ENCODE measurements at places on chromosomes 7 and 10.

- DNase-seq, result no peak
These were observed 62.2 kb downstream of the CNOT4 start for GRCh38 chr7:135447748-135448147.

GRCh38 chr7:5432691-5433090 lies 9.1 kb upstream of the TNRC18 start:
- DNase-seq, result no peak

DNA sequence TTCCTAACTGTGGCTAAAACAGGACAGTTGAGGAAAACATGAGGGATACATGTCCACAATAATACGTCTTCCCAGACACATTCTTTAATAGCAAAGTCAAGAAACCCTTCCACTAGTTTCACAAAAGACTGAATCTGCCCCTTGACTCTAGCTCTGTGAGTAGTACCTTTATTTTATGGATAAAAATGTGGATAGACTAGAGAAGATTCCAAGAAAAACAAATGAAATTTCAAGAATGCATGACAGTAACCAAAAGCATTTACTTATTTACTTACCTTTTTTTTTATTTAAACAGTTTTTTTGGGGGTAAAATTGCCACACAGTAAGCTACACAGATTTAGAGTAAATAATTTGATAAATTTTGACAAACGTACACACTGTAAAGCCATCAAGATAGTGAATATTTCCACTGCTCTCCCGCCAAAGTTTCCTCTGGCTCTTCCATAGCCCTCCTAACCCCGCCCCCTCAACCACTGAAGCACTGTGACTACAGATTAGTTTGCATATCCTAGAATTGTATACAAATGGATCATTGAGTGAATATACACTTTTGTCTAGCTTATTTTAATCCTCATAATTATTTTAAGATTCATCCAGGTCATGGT lies 420.4 kb upstream of the ZMIZ1 start:
- no peak for DNase-seq

DNA sequence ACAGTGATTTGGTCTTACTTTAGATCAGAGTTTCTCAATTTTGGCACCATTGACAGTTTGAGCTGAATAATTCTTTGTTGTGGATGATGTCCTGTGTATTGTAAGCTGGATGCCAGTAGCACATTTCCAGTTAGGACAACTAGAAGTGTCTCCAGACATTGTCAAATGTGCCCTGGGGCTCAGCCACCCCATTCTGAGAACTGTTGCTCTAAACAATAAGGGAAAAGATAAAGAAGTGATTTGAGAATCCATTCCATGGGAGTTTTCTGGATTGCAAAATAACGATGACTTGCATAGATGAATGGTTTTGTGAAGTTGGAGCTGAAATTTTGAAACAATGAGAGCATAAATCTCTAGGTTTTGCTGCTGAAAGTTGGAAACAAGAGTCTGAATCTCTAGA lies 44.6 kb downstream of the NUP205 start:
- DNase-seq, result no peak

DNA sequence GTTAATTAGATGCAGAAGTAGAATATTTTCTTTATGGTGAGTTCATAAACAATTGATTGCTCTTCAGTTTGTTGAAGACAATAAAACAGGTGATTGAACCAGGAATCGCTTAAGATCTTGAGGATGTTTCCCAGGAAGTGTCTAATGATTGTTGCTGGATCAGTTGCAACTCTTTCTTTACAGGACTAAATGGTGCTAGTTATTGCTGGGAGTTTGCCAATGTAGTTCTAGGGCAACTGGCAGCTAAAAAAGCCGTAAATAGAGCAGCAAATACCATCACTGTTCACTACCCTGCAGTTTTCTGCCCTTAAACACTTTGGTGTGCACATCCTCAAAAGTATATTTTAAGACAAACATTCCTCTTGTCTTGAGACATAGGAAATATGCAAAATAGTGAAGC lies 119.2 kb upstream of the ANK3 start:
- no peak for DNase-seq

GRCh38 chr7:139389774-139390173 lies 30.1 kb downstream of the LUC7L2 start:
- no peak for DNase-seq

DNA sequence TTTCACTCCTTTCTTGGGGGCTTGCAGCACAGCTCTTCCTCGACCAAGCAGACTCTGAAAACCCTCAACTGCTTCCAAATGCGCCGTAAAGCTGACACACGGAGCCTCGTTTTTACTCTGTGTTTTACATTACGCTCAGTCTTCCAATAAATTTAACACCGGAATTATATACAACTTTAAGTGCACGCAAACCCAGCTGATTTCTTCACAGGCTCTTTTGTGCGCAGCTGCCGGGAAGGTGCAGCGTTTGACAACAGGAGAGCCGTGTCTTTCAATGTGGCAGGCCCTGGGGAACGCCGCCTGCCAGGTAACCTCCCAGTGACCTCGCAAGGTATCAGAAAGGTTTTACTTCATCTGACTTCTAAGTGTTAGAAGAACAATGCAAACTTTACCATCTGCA lies 35.0 kb downstream of the GFRA1 start:
- DNase-seq, result no peak

GRCh38 chr7:22565315-22565811 lies 65.4 kb upstream of the STEAP1B start:
- no peak for DNase-seq

DNA sequence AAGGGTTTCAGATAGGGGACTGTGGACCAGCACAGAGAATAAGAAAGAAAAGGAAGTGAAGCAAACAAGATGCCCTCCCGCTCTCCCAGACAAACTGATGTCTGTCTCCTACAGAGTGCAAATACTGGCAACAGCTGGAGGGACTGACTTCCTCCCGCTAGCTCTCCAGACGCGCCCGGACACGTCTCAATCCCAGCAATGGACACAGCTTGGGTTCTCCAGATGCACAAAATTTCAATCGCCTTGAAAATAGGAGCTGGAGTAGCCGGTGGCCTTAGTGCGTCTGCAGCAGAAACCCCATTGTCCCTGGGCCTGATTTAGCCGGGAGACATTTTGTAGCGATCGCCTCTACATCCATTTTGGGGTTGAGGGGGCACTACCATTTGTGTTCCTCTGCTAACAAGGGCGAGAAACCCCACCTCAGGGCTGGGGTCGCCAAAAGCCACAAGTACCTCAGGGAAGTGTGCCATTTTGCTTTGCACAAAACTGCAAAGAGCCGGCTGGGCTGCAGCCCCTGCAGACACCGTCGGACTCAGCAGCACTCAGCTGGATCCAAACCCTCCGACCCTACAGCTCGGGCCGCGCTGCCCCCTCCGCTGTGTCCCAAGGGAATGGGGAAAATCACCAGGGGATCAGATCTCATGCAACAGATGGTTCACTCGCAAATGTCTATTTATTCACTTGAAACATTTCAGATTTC lies 5.9 kb downstream of the CPA2 start:
- no peak for DNase-seq

DNA sequence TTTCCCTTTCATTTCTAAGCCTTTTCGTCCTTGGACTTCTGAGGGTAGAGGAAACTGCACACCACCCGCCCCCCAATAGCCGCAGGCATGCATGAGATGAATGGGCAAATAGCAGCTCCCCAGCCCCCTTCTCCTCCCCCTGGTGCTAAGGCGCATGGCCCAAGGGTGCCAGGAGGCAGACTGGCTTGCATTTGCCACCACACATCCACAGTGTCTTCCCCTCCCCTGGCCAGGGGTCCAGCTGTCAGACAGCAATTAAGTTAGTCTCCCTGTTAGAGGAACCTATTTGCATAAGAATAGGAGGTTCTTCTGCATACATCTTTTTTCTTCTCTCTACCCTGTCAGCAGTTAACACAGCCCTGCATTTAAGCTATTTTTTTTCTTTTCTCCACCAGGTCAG lies 20.2 kb downstream of the TOMM7 start:
- no peak for DNase-seq

GRCh38 chr10:7984896-7985295 lies 69.6 kb upstream of the GATA3 start:
- DNase-seq, result no peak

DNA sequence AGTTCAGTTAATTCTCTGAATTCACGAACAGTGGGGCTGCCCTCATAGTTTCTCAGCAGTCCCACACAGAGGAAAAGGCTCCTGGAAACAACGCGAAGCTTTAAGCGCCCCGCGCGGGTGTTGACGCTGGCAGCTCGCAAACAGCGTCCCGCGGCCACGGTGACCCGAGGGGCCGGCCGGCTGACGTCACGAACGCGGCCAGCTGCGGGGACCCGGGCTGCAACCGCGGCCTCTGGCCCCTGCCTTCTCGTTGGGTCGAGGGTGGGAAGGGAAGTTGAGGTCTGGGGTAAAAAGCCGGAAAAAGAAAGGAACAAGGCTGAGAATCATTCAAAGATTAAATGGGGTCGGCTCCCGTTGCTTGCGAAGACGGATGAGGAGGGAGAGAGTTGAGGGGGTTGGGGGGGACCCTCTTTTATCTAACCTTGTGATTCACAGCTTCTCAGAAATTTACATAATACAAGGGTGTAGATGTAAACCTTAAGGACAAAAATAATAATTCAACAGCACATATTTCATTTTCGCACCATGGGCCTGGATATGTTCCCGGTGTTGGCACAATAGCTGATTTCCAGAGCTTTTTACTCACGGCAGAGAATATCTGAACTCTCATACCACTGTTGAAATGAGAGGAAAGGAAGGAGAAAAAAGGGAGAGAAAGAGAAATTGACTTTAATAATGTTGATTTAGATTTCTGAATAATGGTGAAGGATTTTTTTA lies 7.3 kb upstream of the FEZF1 start:
- DNase-seq, result no peak

- no peak for DNase-seq
These were observed 8.5 kb upstream of the HABP2 start for GRCh38 chr10:113544392-113544791.

DNA sequence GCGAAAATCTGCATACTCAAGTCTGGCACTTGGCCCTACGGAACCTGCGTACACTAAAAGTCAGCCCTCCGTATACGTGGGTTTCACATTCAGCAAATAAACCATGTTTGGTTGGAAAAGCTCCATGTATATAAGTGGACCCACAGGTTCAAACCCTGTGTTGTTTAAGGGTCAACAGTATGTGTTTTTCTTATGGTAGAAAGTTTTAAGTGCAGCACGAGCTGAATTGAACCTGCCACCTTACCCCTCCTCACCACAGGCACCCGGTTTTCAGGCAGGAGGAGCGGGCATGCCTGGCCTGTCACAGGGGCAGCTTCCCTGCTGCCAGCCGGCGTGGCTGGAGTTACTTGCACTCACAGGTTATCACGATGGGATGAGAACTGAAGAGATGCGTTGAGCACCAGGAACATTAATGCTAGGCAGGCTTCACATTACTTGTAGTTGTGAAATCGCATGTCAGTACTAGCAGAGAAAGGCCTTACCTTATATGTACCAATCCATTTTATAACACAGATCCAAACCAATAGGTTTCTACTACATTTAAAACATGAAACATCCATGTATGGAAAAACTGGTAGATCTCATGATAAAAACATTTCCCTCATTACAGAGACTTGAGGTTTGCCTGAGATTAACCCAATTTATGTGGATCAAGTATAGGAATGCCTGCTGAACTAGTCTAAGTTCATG lies 12.9 kb downstream of the INSIG1 start:
- no peak for DNase-seq

DNA sequence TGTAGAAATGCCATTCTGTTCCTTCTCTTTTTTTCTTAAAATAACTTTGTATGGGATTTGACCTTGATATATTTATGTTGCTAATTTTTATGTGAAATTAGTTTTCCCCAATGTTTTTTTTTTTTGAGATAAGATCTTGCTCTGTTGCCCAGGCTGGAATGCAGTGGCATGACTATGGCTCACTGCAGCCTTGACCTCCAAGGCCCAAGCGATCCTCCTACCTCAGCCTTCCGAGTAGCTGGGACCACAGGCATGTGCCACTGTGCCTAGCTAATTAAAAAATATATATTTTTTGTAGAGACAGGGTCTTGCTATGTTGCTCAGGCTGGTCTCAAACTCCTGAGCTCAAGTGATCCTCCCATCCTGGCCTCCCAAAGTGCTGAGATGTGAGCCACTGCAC lies 16.0 kb downstream of the VPS26A start:
- DNase-seq, result no peak

DNA sequence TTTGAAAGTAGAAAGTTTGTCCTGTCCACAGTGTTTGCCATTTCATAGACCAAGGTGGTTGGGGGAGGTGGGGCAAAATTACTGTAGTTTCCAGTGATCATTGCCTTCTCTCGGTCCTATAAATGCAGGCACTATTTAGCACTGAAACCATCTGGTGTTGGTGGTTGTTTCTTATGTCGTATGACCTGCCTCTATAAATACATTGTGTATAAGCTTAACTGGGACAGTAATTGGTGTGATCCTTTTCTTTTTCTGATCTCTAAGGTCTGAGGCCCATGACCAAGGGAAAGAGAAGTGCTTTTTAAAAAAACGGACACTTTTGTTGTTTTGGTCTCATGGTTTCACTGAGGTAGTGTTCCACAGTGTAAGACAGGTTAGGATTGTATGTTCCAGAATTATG lies 63.1 kb downstream of the AUTS2 start:
- DNase-seq, result no peak

- no peak for DNase-seq
These were observed 84.3 kb upstream of the SKAP2 start for GRCh38 chr7:26948617-26949118.

GRCh38 chr7:120588416-120588815 lies 269.5 kb downstream of the TSPAN12 start:
- no peak for DNase-seq

DNA sequence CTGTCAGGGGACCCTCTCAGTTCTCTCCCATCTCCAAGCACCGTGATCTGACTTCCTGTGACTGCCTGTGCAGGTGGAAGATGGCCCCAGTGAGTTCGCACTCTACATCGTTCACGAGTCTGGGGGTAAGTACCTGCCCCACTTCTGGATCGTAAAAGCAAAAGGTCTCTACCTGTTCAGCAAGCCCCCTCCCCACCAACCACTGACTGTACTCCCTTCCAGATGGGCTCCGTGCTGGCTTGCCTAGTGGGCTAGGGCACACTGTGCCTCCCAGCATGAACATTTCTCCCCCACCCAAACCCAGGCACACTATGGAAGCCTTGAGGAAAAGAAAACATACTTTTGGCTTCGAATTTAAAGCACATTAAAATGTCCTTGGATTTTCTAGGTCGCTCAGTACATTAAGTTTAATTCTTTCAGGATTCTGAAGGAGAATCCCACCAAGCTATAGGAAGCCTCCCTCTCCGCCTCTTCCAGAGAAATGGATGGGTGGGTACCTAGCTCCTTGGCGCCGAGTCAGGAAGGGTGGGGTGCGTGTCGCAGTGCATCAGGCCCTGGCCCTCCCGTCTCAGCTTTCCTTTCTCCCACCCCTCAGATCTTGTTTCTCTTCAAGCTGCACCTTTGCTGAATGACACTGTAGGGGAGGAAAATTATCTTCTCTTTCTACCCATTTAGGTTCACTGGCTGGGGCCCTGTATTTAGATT lies 11.0 kb upstream of the ZNF22 start:
- DNase-seq, result no peak

- DNase-seq, result no peak
These were observed 8.0 kb downstream of the FLNC start for GRCh38 chr7:128838109-128838779.
